ENCODE measurements at places on chromosomes 12 and 14.
A peak's percentile ranks its signal among the peaks of the same experiment; 100 is the strongest.

GRCh38 chr12:114938487-114939210, 254.7 kb upstream of the TBX3 start:
- no peaks in the 10 kb centered on the region for H3K36me3 ChIP-seq
- H3K4me1 ChIP-seq, result no peaks in the 10 kb centered on the region
- no peaks in the 10 kb centered on the region for H3K27me3 ChIP-seq
- no peak overlapping the region for H3K27ac ChIP-seq

- no peaks in the 10 kb centered on the region for H3K4me1 ChIP-seq
- no peaks in the 10 kb centered on the region for H3K36me3 ChIP-seq
- no peak for DNase-seq
- no peak overlapping the region for H3K27ac ChIP-seq
- H3K27me3 ChIP-seq, result no peaks in the 10 kb centered on the region
These were observed 67.8 kb downstream of the CD163L1 start for GRCh38 chr12:7376196-7376595.

DNA sequence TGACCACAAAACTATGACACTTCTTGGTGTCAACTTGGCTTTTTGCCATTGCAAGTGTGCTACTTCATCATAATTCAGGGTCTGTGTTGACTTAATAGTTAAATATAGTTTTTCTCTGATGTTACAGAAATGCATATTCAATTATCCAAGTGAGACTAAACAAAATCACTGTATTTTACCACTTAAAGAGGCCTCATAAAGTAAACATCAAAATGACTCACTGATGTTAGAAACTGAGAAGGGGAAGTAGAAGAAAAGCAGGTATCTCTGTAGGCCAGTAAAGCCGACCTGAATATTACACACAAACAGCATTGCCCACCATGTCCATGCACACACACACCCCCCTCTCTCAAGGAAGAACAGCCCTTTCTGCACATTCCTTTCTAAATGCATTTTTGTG, 55.4 kb downstream of the RPAP3 start:
- DNase-seq, result no peak
- H3K27me3 ChIP-seq, result no peaks in the 10 kb centered on the region
- H3K36me3 ChIP-seq, result no peaks in the 10 kb centered on the region
- H3K27ac ChIP-seq, result no peak overlapping the region
- H3K4me1 ChIP-seq, result no peaks in the 10 kb centered on the region

GRCh38 chr12:81639196-81639595, 120.0 kb downstream of the PPFIA2 start:
- H3K27ac ChIP-seq, result no peak overlapping the region
- H3K27me3 ChIP-seq, result no peaks in the 10 kb centered on the region
- no peaks in the 10 kb centered on the region for H3K36me3 ChIP-seq

DNA sequence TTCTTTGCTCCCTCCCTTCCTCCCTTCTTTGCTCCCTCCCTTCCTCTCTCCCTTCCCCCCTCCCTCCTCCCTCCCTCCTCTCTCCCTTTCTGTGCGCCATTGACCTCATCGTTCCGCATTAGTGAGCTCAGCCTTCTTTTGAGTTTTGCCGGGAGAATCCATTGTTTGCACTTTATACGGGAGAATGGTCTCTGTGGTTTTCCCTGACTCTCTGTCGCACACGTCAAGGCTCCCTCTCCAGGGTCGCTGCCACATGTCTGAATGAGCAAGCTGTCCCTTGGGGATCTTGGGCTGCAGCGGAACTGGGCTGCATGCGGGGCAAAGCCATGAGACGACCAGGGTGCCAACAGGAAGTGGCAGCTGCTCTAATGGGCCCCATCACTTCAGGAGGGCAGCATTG, 118.5 kb downstream of the GLT1D1 start:
- no peak overlapping the region for H3K27ac ChIP-seq
- no peak for DNase-seq
- peaks cover 33% of the 10 kb centered on the region for H3K27me3 ChIP-seq

DNA sequence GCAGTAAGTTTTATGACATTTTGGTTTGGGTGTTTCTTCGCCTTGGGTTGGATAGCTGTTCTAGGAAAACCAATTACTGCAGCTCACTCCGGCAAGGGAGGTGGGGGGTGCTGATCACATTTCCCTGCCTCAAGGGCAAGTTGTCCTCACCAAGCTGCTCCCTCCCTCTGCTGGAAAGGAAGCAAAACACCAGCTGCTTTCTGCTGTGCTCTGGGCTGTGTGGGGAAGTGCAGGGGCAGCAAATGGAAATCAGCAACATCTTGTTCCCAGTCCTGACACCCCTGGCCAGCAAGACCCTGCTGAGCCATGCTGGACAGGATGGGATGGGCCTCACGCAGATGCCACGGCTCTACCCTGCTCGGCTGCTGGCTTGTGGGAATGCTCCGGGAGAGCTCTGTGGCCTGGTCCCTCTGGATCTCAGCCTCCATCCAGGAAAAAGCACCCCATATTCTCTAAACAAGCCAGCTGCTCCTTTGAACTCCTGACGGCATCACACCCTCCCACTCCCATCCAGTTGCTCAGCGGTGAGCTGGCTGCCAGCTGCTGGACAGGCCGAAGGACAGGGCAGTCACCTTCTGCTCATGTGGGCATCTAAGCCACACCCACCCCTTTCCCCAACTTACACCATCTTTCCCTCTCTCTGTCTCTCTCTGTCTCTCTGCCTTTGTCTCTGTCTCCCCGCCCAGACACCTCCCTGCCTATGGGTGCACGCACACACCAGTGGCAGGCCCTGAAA, 52.4 kb upstream of the EIF5 start:
- H3K4me1 ChIP-seq, result peaks cover 3% of the 10 kb centered on the region
- H3K27ac ChIP-seq, result no peak overlapping the region
- no peaks in the 10 kb centered on the region for H3K36me3 ChIP-seq

DNA sequence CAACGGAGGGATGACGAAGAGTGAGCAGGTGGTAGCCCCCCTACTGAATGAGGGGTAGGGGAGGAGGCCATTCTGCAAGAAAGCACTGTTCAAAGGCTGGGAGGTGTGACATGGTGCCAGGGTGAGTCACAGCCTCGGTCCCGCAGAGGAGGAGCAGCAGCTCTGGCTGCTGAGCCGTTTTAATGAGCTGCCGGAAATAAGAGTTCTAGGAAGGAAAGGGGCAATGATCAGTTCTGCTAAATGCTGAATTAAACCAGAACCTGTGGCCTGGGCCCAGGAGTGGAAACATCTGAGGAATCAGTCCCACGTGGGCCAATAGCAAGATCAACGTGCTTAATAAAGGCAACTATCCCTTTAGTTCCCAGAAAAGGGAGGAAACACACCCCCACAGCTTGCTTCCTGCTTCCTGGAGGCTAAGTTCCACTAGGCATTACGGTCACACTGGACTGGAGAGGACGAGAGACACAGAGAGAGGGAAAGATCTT, 3.6 kb downstream of the ABCD4 start:
- H3K4me1 ChIP-seq, result no peaks in the 10 kb centered on the region
- DNase-seq, result no peak
- H3K36me3 ChIP-seq, result no peaks in the 10 kb centered on the region
- H3K27ac ChIP-seq, result peak overlapping the region; percentile 25
- H3K4me3 ChIP-seq, result no peak overlapping the region
- H3K27me3 ChIP-seq, result no peaks in the 10 kb centered on the region

DNA sequence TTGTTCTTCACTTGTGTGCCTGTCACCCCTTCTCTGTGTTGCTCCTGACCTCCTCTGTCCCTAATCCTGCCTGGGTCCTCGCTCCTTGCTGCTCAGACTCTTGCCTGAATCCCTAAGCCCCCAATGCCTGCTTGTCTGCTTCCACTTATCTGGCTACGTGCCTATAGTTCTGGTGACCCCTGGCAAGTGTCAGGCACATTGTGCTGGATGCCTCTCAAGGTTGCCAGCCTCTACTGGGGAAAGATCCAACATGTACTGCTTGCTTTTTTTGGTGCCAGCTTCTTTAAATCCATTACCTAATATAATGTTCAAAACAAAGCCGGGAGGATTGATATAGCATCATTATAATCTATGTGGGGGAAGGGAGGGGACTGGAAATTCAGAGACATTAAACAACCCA, 448.0 kb upstream of the CCDC196 start:
- DNase-seq, result no peak
- no peaks in the 10 kb centered on the region for H3K4me1 ChIP-seq
- peak overlapping the region; percentile 34 for H3K27ac ChIP-seq
- H3K36me3 ChIP-seq, result no peaks in the 10 kb centered on the region

- H3K27me3 ChIP-seq, result peaks cover 28% of the 10 kb centered on the region
- H3K36me3 ChIP-seq, result no peaks in the 10 kb centered on the region
- H3K4me1 ChIP-seq, result no peaks in the 10 kb centered on the region
- no peak overlapping the region for H3K4me3 ChIP-seq
- DNase-seq, result peak; percentile 4
These were observed 250.1 kb downstream of the ADGRD1 start for GRCh38 chr12:131203666-131204415.

DNA sequence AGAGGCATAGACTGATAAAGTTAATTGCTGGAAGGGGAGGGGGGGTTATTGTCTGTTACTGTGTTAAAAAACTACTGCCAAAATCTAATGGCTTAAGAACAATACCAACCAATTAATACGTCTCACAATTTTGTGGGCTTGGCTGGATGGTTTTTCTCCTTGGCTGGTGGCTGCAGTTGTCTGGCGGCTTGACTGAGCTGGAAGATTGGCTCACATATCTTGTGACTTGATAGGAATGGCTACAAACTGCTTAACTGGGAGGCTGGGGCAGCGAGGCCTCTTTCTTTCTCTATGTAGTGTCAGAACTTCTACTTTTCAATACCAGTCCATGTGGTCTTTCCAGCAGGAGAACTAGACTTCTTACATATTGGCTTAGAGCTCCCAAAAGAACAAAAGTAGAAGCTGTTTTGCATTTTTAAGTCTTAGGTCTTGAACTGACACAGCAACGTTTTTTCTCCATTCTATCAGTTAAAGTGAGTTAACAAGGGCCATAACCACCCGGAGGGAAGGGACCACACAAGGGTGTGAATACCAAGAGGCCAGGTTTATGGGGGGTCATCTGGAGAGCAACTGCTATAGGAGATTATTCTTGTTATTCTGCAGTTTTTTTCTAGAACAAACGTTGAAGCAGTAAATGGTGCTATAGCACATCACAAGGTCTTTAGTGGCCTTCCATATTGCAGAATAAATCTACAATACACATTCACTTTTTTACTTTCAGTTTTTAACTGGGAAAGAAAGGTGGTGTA, 46.9 kb downstream of the ZDHHC17 start:
- no peaks in the 10 kb centered on the region for H3K27me3 ChIP-seq
- DNase-seq, result no peak
- H3K27ac ChIP-seq, result no peak overlapping the region
- no peaks in the 10 kb centered on the region for H3K36me3 ChIP-seq

DNA sequence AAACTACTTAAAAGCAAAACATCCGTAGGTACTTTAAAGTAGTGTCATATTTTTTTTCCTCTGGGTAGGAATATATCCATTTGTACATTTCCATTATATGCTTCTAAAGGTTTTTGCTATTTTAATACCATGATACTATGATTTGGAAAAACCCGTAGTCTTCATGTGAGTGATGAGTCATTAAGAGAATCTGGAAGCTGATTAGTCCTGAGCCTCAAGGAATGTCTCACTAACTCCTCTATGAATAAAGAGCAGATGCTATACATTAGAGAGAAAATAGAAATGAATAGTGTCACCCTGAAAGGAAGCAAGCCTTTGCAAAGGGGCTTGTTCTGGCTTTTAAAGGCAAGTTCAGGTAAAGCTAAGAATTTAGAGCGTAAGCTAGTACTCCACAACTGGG, 432.1 kb downstream of the CCDC91 start:
- H3K4me3 ChIP-seq, result no peak overlapping the region
- H3K4me1 ChIP-seq, result no peaks in the 10 kb centered on the region
- no peaks in the 10 kb centered on the region for H3K27me3 ChIP-seq

DNA sequence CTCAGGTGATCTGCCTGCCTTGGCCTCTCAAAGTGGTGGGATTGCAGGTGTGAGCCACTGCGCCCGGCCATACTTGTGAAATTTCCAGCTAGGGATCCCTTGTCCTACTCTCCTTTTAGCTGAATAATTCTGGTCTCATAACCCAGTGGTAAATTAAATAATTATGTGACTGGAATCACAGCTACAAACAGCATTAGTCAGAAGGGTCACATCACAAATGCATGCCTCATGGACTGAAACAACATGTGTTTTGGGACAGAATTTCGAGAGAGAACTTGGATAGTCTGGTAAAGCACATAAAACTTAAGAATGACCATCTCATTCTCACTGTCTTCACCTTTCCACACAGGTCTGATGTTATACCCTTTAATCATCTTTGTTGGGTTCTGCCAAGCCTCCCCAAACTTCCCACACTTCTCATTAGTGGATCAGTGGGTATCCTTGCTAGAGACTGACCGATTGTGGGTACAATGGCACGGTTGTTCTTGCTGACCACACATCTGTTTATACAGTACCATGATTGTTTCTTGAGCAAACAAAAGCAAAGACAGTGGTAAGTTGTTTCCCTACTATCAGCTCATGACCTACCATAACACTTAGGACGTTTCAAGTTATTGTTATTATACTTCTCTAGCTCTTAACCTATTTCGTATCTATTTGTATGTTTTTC, 5.1 kb downstream of the GPRC5D start:
- H3K27ac ChIP-seq, result no peak overlapping the region
- no peaks in the 10 kb centered on the region for H3K4me1 ChIP-seq
- H3K27me3 ChIP-seq, result no peaks in the 10 kb centered on the region
- no peak overlapping the region for H3K4me3 ChIP-seq
- H3K36me3 ChIP-seq, result no peaks in the 10 kb centered on the region

DNA sequence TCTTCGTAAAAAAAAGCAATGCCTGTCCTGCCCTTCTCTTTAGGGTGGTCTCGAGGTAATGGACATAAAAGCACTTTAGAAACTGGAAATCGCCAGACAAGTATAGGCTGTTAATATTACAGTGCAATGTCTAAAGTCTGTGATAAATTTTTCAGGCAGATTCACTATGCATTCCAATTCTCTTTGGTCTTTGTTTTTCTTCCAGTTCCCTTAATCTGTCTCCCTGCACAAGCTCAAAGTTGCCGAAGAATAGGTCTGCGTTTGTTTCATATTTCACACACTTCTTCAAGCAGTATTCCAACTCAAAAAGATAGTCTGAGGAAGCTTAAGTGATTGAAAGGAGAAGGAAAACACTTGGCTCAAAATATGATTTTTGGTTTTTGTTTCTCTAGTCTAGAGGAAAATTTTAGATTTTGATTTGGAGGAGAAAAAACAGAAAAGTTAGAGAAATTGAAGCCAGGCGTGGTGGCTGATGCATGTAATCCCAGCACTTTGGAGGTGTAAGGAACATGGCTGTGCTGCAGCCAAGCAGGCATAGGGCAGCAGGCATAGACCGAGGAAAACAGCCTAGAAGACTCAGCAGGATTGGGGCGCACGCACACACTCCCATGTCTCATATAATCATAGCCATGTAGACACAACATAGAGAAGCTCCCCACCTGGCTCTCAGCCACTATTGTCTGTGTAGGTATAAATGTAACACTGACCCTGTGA, 96.2 kb upstream of the TMPO start:
- DNase-seq, result peak; percentile 21
- H3K4me1 ChIP-seq, result peaks cover 4% of the 10 kb centered on the region
- no peaks in the 10 kb centered on the region for H3K36me3 ChIP-seq

GRCh38 chr14:81485372-81485771, 48.3 kb downstream of the SEL1L start:
- DNase-seq, result no peak
- no peaks in the 10 kb centered on the region for H3K4me1 ChIP-seq
- H3K4me3 ChIP-seq, result no peak overlapping the region
- H3K27me3 ChIP-seq, result no peaks in the 10 kb centered on the region
- no peaks in the 10 kb centered on the region for H3K36me3 ChIP-seq

GRCh38 chr12:98532687-98533304, 17.4 kb downstream of the TMPO start:
- no peak for DNase-seq
- H3K4me3 ChIP-seq, result no peak overlapping the region
- no peaks in the 10 kb centered on the region for H3K4me1 ChIP-seq
- H3K36me3 ChIP-seq, result no peaks in the 10 kb centered on the region
